ENCODE measurements at places on chromosomes 5 and 9.

DNA sequence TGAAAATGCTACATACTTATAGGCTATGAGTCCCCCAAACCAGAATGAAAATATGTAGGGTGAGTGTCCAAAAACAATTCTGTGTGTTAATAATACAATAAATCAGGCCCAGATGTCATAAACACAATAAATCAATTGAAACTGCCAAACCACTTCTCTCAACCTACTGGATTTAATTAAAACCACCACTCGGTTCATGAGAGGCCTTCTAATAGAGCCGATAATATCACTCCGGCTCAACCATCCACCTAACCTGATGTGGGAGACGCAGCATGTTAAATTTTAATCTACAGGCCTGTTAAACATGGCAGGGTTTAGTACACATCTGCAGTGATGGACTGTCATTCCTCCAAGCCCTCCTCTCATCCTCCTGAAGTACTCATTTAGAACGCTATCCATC, 734.5 kb upstream of the ZNF608 start:
- no peak for DNase-seq

DNA sequence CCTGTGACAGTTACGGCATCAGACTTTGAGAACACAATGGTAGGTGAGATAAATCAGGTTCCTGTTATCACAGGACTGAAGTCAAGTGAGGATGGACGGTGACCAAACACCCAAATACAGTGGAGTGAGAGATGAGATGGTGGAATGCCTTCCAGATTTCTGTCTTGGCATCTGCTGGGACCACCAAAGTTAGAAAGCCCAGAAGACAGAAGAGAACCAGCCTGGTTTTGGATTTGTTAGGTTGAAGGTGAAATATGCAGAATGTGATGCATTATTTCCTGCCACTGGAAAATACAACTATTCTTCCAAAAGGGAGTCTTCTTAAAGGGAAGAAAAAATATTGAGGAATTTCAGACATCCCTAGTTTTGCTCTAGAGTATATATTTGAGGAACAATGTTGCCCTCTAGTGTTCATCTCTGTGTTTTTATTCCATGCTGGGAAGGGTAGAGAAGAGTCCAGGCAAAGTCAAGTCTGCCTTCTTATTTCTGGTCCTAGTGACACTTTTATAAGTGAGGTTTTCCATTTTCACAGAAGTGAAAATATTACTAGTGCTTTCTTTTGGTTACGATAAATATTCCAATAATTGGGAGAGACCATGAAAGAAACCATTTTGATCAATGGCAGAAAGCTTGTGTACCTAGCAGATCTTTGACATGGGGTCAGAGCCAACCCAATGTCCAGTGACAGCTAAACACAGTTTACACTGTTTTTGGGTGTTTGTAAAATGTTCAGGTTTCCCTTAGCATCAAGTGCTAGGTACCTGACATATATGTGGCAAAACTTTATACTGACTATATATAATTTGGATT, 142.3 kb upstream of the ANKH start:
- DNase-seq = no peak

DNA sequence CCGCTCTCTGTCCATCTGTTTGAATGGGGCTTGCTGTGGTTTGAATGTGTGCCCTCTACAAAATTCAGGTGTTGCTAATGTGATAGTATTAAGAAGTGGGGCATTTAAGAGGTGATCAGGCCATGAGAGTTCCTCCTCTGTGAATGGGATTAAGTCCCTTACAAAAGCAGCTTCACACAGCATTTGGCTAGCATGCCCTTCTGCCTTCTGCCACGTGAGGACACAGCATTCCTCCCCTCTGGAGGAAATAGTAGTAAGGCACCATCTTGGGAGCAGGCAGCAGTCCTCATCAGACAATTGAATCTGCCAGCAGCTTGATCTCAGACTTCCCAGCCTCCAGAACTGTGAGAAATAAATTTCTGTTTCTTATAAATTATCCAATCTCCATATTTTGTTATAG, 540.2 kb downstream of the CSNK1G3 start:
- no peak for DNase-seq

DNA sequence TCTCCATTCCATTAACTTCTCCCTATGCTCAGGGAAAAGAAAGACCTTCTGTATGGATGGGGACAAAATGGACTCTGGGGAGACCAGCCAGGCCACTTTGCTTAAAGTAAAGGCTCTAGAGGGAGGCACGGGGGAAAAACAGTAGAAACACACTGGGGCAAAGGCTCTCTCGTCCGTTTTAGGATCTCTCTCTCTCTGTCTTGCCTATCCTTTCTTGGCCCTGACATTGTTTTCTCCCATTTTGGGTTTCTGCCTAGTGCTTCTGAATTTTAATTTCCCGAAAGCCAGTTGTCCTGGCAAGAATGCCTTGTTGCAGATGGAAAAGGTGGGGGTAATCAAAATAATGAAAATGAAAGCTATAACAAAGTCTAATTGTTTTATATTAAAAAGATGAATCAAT, 28.2 kb downstream of the NMUR2 start:
- DNase-seq = no peak

Data from islet precursor cell (in vitro differentiated cells).